Fibroblast of skin of left biceps (primary cell): ENCODE measurements at places on chromosomes 3 and 15.

DNA sequence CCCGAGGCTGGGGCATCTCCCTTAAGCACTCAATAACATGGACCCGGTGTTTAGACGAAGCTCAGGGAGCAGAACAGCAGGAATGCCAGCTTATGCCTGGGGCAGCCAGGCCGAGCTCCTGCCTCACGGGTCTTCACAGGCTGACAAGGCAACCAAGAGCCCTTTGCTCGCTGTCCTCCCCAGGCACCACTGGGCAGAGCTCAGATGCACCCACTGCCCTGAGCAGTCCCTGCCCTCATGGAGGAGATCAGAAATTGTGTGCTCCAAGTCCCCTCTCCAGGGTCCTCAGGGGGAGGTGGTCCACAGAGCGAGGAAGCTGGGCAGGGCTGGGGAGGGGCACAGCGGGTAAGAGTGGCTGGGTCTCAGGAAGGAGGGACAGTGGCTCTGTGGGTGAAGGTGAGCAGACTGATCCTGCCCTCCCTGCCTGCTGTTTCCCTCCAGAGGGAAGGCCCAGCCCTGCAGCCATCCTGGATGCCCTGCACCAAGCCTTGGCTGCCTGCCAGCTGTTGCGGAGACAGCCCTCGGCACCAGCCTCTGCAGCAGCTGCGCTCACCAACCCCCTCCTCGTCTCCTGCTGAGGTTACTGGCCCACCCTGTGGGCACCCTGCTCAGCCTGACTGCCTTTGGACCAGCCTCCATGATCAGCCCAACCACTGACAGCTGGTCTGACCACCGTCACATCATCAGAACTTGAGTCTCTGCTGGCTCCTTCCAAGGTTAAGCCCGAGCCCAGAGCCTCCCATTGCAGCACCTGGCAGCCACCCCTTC lies 21.1 kb upstream of the GP9 start:
- DNase-seq, result no peak

DNA sequence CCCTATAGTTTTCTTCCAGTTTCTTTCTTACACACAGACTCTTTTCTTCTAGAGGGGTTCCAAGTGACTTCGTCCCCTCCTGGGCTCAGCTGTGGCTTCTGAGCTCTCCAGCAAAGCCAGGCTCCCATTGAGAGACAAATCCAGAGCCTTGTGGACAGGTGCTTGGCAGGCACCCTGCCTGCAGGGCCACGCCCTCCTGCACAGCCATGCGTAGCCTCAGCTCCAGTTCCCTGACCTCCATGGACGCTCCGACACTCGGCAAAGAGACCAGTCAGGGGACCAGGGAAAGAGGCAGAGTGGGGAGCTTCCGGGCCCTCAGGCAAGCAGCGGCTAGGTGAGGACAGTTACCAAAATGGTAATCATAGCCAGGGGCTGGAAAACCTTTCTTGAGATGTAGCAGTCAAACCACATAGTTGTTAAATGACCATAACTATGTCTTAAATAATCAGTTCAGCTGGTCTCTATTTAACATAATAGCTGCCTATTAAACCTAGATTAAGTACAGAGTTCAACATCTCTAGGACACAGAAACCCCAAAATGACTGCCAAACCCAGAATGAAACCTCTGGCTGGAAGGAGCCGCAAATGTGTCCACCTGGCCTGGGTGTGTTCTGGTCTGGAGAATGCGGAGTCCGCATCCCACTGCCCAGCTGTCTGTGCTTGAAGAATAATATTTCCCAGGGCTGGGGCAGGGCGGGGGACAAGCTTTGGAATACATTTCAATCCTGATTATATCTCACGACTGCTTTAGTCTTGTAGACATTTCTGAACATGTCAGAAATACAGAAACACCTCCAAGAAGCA lies 69.3 kb upstream of the RGMA start:
- DNase-seq, result no peak

GRCh38 chr3:190513409-190514370 lies at the start of gene IL1RAP:
Gene IL1RAP (plus strand): TSS chr3:190514085. CDS start chr3:190564290, 50,205 bp downstream.
- DNase-seq, result peak; percentile 73

DNA sequence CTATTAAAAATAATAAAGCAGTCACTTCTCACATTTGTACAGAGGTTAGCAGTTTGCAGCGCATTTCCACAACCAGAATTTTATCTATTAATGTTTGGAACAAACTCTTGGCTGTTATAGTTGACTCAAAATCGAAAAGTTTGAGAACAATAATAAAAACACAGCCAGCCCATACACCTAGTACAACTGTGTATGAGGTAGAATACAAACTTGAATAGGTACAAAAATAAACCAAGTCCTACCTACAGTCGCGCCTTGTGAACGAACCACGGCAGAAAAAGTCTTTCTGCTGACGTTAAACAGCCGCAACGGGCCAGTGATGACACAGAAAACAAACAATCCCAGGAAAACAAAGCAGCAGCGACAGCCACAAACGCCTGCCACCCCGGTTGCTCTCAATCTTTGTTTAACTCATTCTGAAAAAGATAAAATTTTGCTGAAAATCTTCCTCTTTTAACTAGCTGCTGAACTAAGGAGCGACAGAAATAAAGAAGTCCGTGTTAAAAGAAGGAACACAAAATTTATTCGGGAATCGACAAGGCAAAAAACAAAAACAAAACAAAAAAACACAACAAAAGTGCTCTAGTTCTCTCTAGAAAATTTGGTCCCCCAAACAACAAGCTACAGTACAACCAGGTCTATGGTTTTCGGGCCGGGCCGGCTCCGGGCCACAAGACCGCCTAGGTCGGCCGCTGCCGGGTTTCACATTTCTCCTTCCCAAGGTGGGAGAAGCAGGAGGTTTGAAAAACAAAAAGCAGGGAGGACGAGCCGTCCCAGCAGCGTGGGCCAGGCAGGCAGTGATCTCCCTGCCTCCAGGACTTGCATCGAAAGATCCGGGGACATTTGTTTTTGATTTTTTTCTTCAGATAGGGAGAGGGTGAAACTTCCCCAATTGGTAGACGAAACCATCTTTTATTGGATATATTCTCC lies 2.9 kb downstream of the FOXL2 start:
- DNase-seq, result no peak

DNA sequence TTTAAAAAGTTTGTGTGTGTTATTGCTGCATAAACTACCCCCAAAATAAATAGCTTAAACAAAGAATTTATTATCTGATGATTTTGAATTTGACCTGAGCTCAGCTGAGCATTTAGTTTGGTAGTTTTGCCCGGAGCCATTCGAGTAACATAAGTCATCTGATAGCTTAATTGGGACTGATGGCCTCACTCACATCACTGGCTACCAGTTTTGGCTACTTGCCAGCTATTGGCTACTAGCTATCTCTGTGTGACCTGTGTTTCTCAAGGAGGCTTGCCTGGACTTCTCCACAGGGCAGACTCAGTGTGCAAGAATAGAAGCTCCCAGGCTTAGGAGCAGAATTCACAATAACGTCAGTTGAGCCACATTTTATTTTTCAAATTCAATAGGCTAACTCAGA lies 9.0 kb downstream of the CNTN3 start:
- no peak for DNase-seq

- DNase-seq, result no peak
Observed at GRCh38 chr15:28783873-28784272, 64.6 kb downstream of the GOLGA6L7 start.

DNA sequence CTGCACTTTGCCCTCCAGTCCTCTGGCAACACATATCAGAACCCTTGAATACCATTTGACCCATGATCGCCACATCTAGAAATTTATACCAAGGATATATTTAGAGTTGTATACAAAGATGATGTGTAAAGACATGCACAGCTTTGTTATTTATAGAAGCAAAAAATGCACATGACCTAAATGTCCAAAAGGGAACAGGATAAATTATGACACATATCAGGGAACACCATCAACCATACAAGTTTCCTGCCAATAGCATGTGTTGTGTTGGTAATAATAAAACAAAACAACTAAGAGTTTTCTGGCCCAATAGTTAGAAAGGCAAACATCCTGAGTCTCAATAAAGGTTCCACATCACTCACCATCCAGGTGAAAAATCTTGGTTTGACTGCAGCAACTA lies 51.5 kb downstream of the AAGAB start:
- no peak for DNase-seq

- no peak for DNase-seq
Observed at GRCh38 chr3:43872901-43873300, 182.2 kb downstream of the ABHD5 start.

DNA sequence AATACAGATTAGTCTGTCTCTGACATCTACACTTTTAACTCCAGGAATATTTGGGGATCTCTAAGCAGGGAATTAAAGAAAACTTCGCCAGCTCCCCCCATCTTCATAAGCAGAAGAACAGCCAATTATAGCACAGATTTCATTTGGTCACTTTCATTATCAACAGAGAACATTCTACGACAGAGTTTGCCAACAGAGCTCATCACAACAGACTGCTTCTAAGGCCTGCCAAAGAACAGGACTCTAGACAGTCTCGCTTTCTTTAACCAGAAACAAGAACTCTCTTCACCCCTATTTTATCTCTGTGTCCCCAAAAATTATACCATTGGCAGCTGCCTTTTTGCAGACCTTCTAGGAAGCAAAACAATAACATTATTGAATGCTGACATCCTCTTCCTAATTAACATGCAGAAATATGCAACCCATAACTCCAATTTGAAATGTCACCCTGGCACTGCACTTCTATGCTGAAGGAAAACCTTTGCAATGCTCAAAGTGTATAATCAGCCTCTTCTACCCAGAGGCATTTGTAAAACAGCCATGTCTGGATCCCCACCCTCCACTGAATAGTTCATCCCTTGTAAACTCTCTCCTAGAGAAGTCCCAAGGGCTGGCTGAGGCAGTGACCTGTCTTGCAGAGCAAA lies 552.8 kb downstream of the MAGI1 start:
- no peak for DNase-seq

DNA sequence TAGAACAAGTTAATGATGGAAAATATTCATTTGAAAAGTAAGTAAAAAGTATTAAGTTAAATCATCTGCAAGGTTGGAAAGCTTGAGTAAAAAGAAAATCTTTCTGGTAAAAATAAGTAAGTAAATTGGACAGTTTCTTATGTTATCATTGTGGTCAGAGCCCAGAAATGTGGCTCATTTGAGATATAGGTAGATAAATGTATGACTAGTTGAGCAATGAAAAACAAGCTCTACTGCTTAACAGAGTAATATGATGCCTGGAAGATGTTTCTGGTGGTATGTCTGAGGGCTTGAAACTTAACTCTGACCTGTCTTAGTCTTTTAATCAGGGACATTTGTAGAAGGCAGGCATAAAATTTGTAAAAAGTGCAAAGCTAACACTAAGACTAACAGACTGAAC lies 444.0 kb downstream of the MFSD1 start:
- no peak for DNase-seq

DNA sequence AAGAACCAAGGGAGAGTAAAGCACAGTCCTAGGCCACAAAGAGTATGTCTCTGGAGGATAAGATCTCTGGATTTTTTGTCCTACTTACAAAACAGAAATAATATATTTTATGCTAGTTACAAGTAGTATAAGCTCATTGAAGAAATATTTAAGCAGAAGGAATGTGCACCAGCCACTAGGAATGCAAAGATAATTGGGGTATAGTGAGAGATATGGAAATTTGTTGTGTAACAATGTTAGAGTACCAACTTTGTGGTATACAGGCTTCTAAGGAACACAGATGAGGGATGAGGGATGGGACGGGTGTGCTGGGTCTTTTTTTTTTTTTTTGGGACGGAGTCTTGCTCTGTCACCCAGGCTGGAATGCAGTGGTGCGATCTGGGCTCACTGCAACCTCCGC lies 26.5 kb downstream of the AKAP13 start:
- no peak for DNase-seq

GRCh38 chr3:122533931-122534334 lies 19.2 kb upstream of the KPNA1 start:
- no peak for DNase-seq

DNA sequence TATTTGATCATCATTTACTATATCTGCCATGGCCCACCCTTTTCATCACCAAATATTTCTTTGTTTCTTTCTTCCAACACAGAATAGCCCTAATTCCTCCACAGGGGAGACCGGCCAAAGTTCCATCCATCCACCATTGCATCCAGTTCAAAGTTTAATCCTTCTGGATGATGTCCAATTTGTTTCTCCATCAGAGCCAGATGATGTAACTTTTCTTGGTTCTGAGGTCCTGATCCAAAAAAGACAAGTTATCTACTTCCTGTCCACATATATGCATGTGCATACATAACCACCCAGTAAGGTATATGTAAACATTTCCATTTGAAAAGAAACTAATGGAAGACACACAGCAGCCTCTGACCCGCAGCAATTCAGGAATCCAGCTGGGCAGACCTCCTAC lies 237.3 kb downstream of the SHOX2 start:
- no peak for DNase-seq

DNA sequence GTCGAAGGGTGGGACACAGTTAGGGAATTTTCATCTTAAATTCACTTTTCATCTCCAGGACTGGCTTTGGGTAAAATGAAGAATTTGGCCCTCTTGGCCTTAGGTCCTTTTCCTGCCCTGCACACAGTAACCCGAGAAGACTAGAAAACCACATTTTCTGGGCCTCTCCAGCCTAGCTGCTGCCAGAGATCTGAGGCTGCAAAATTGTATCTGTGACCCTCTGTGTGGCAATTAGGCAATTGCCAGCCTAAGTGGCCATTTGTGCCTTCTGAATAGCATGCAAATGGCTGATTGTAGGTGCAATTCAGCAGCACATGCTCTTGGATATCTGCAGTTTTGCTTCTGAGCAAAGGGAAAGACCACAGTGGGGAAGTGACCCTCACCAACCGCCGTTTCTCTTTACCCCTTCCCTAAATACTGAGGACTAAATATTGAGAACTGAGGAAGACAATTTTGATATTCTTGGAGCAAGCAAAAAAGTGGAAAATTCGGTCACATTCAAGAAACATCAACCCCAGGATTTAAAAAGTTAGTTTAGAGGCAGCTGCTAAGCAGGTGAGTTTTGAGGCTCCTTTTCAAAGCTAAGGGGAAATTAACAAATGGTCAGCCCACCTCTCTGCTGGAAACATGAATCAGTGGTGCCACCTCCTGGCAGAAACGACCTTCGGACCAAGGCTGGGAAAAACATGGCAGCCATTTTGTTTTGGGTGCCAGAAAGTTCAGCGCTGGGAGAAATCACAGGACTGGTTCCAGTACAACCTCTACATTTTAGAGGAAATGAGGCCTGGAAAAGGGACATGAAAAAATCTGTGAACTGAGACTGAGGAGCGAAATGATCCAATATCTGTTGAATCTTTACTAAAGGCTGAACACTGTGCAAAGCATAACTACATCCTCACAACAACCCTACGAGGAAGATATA lies 56.6 kb upstream of the PRTG start:
- no peak for DNase-seq

- no peak for DNase-seq
Observed at GRCh38 chr3:10116138-10116460, 624 bp downstream of the BRK1 start.

DNA sequence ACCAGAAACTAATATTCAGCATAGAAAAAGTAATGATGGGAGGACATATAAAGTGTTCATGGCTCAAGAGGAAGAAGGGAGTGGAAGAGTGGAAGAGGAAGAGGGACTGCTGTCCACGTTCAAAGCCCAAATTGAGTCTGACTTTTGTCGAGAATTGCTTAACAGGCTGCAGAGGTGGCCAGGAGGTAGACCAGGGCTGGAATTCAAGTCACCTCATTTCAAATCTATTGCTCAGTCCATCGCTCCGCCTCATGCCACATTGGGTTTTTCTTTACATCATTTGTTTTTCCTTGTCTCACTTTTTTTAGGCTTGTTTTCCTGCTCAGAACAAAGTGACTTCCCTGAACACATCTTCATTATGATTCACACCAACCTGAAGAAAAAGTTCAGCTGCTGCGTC lies 97.0 kb downstream of the RPL39L start:
- DNase-seq, result no peak

- DNase-seq, result no peak
Observed at GRCh38 chr3:195117978-195118581, 152.9 kb downstream of the XXYLT1 start.
